ENCODE measurements at places on chromosomes 4 and X.

GRCh38 chrX:130174937-130175336, 3.2 kb downstream of the RAB33A start:
- DNase-seq: no peak

GRCh38 chr4:15167743-15168142, 165.5 kb downstream of the CPEB2 start:
- DNase-seq: no peak

GRCh38 chr4:105357258-105357980, 116.4 kb downstream of the PPA2 start:
- no peak for DNase-seq

DNA sequence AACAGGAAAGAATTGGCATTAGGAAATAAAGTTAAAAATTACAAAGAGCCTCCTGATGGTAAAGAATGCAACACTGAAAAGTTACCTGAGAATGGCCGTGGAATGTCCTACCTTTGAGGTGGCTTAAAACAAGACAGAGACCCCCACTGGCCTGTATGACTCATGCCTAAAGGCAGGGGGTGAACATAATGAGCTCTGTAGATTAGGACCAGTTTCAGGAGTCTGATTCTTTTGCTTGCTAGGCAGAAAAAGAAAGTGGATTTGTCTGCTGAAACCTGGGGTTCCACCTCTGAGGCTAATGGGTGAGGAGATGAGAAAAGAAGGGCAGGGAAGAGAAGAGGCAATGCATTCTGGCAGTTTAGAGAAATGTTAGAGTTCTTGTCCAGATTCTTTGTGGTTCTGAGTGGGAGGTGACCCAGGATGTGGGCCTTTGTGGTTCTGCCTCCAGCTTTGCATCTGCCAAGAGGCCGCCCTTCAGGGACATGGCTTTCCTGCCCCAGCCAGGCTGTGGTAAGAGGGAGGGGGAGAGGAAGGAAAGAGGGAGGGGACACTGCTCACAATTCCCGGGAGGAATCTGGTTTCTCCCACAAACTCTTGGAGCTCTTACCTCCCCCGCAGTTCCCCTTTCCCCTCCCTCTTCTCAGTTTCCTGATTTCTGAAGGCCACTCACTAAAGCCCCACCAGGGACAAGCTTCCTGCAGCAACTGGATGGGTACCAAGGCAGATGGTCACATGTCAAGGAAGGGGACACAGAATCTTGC, 109.6 kb downstream of the EFNB1 start:
- DNase-seq: no peak

- no peak for DNase-seq
Observed at GRCh38 chrX:83759872-83760271, 101.1 kb upstream of the CYLC1 start.

GRCh38 chrX:153651540-153652079, 4.6 kb downstream of the DUSP9 start:
- no peak for DNase-seq

DNA sequence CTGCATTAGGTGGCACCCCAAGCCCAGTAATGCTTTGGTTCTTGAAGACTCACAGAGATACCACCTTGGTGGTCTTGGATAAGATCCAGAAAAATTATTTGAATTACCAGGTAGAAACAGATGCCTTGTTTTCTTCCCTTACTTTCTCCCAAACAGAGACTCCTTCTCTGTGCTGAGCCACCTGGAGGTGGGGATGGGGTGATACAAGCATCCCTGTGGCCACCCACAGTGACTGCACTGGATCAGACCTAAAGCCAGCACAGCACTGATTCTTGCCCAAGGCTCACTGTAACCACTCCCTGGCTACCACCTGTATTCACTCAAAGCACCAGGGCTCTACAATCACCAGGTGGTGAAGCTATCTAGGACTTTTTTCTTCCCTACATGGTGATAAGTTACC, 156.8 kb downstream of the TEX13A start:
- no peak for DNase-seq

DNA sequence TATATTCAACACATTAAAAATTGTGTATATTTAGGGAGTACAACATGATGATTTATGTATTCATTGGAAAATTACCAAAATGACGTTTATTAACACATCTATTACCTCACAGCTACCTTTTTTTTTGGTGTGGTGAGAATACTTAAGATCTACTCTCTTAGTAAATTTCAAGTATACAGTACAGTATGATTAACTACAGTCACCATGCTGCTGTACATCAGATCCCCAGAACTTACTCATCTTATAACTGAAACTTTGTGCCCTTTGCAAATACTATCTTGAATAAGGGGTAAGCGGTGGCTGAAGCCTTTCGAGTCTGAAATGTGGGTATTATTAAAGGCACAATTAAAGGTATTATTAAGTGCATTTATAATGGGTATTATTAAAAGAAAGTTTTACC, 976 bp downstream of the PHKA1 start:
- DNase-seq: no peak

- DNase-seq: no peak
Observed at GRCh38 chr4:40662962-40663604, 33.4 kb upstream of the RBM47 start.

GRCh38 chrX:9234315-9234714, 200.4 kb upstream of the FAM9B start:
- no peak for DNase-seq

DNA sequence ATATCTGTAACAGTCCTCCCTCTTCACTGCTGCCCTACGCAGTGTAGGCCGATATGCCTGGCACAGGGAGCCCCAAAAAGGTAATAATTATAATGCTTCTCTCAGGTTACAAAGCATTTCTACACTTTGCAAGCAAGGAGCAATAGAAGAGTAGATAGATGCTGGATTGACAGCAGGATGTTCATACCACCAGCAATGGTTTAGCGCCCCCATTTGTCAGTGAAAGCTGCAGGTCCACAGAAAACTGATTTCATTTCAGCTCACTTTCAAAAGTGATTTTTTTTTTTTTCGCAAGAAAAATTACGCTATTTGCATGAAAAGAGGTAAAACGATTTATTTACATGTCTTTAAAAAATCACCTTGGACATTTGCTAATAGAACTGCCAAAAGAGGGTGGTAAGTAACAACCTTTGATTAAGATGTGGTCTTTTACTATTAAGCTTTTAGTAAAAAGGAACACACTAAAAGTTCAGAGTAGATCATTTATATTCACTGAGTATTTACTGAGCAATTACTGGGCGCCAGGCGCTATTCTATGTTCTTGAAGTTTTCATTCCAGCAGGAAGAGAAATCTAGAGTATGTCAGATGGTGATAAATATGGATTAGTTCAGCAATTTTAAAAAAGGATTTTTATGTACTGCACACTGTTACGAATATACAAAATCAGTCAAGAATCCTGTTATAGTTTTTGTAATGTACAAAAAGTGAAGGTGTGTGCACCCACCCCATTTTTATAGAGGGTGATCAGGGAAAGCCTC, 34.4 kb downstream of the HPF1 start:
- DNase-seq: peak; percentile 3

Measured in CD4-positive, alpha-beta T cell treated with Interleukin-6 at 100 ng/mL for 8 hours (primary cell).